NCI-H510A (cell line): ENCODE measurements at places on chromosomes 3 and 15.

- DNase-seq: no peak
Measured at GRCh38 chr3:136698361-136698760, 53.8 kb downstream of the STAG1 start.

- no peak for DNase-seq
Measured at GRCh38 chr15:46450810-46451182, 816.0 kb downstream of the SQOR start.

DNA sequence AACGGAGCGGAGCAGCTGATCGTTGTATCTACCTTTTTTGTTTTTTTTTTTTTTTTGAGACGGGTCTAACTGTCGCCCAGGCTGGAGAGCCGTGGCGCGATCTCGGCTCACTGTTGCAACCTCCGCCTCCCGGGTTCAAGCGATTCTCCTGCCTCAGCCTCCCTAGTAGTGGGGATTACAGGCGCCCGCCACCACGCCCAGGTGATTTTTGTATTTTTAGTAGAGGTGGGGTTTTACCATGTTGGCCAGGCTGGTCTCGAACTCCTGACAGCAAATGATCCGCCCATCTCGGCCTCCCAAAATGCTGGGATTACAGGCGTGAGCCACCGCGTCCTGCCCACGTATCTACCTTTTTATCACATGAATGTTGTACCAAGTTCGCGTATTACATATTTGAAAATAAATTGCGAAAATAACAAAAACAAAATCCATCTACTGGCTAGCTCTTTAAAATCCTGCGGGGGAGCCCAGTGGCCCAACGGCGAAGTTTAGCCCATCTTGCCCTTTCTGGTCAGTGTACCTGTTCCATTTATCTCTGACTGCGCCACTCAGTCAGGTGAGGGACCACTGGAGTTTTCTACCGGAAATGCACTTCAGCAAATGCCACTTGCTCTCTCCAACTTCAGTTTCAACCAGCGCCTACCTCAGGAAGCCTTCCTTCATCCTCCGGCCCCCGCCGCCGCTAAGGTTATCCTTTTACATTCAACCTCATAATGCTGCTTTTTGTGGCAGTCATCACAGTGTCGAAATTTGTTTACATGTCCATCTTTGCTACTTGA lies 1.2 kb upstream of the EIF3J start:
- DNase-seq: no peak

DNA sequence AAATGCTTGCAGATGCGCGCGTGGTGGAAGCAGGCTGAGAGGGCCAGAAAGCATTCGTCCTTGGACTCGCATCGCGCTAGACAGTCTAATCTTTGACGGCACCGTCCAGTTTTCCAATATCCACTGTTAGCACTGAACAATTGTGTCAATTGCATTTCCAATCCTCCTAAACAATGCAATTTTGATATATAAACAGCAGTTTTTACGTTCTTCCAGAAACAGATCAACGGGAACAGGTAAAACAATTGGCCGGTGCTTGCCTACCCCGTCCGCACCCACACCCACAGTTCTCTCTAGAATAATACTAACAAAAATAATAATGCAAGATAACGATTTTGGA lies 17.2 kb downstream of the CPN2 start:
- no peak for DNase-seq

- DNase-seq: no peak
Measured at GRCh38 chr3:192170659-192171058, 556.7 kb downstream of the FGF12 start.
